Stimulated activated CD8-positive, alpha-beta memory T cell treated with anti-CD3 and anti-CD28 coated beads, Interleukin-15, amount 100 ng/mL, for 1 hour (primary cell): ENCODE measurements at places on chromosomes 11 and 22.

DNA sequence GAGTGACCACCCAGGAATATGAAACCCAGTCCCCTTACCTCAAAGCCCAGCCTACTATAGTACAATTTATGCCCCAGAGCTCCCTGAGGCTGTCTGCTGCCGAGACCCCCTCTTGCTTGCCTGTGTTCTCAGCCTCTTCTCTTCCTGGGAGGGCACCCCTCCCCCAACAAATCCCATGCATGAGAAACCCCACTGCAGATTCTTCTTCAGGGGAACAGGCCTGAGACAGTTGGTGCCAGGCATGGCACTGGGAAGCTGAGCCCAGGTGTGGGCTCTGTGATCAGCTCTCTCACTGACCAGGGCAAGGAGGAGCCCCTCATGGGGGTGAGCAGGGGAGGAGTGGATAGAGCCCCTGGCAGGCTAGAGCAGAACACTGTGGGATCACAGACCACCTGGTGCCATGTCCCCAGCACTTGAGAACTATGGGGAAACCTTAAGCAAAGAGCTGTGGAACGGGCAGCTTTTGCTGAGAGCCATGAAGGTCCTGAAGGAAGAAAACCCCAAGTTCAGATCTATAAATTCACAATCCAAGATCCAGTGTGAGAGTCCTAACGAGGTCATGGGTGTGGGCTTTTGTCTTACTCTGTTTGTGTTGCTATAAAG is 46.5 kb upstream of the TH start:
- no peak for DNase-seq

DNA sequence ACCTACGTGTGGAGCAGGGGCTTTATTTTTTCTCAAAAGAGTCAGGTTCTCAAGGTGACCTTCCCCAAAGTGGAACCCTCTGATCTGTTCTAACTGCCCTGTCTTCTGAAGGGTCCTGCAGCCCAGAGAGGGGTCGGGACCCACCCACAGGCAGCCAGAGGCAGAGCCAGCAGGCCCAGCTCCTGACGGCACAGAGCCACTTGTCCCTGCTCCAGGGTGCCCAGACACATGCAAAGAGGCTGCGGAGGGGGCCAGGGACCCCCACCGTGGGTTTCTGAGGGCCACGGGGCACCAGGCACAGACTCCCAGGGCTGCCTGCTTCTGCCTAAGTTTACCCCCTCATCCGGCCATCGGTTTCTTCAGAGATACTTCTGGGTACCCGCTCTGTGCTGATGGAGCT is 37.1 kb downstream of the FLRT1 start:
- DNase-seq = no peak

DNA sequence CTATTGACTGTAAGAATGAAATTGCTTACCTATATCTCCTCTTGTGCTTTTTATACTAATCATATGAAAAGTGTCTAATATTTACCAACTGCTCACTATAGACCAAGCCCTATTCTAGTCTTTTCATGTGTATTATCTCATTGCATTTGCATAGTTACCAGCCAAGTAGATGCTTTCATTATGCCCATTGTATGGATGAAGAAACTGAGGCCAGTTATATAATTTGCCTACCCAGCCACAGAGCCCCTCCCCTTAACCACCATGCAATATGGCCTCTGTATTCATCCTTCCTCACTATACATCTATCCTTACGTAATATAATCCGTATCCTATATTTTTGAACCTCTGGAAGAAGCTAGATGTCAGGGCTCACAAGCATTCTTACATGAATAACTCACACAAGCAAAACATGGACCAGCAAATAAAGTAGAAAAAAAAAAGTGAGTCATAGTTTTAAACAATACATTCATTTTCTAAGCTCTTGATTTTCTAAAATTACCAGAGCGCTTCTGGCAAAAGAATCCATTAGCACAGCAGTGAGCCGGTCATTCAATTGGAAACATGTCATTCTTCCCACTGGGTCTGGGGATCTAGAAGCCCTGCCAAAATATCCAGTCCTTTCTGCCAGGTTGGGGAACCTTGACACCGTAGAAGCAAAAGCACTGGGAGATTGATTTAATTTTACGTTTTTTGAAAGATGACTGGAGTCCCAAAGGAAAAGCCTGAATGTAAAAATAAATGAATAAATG is 80.0 kb downstream of the C11orf91 start:
- no peak for DNase-seq

DNA sequence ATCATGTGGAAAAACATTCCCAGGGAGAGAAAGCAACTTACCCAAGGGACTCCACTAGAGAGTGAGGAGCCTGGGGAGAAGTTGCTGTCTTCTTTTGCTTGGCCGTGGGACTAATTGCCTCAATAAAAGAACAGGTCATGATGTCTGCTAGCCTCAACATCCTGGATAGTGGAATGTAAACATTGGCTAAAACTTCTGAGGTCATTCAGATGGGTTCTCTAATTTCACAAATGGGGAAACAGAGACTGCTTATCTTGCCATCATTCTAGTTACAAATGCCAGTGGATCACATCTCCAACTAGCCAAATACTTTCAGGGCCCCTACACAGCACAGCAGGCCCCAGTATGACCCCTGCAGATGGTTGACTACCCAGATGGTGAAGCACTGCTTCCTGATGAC is 28.4 kb upstream of the PAMR1 start:
- no peak for DNase-seq

DNA sequence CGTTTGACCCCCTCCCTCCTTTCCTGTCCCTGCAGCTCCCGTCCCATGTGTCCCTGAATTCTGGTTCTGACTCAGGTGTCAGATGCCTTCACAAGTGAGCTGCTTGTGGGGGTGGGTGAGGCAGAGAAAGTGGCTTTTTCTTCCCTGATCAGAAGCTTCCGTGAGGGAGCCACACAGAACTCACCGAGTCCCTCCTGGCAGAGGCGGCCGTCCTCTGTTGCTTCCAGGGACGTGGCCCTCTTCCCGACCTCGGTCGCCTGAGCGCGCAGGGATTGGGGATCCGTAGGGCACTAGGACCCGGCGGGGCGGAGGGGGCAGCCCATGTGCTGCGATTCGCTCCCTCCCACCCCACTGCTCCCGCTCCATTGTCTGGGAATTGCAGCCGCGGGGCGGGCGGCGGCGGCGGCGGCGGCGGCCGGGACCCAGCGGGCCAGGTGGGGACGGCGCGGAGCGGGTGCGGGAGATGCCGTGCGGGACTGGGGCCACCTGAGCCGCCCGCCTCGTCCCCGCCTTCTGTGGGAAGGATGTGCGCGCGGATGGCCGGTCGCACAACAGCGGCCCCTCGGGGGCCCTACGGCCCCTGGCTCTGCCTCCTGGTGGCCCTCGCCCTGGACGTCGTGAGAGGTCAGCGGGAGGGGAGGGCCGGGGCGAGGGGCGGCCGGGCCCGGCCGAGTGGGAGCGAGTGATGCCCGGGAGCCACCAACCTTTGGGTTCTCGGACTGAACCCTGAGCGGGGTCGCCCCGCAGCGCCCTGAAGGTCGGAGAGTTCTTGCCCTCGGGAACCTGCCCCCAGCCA is at the start of gene TMEM132A:
Gene TMEM132A (plus strand): TSS at position 351 of the 796 bp plus-strand sequence. CDS start 174 bp downstream, at position 525.
- DNase-seq = no peak

- no peak for DNase-seq
Measured at GRCh38 chr11:17673951-17674350, 45.4 kb upstream of the MYOD1 start.

- DNase-seq = no peak
Measured at GRCh38 chr11:1139441-1140083, 18.2 kb upstream of the MUC5AC start.

DNA sequence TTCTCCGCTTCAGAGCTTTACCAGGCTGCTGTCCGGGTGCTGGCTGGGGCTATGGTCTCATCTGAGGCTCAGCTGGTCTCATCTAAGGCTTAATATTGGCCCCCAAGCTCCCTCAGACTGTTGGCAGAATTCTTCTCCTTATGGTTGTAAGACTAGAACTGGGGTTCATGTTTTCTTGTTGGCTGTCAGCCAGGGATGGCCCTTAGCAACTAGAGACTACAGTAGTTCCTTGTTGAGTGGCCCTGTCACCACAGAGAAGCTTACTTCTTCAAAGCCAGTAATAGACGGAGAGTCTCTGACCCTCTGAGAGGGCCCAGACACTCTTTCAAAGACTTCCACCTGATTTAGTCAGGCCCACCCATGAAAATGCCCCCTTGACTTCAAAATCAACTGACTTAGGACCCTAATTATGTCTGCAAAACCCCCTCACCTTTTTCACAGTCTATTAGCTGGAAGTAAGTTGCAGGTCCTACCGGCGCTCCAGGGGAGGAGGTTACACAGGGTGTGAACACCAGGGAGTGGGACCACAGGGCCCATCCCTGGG is 24.2 kb upstream of the TREH start:
- DNase-seq = no peak

GRCh38 chr11:61007956-61008896 is 36.7 kb downstream of the CD6 start:
- no peak for DNase-seq

GRCh38 chr11:73210916-73211667 is 7.0 kb upstream of the P2RY2 start:
- no peak for DNase-seq

- no peak for DNase-seq
Measured at GRCh38 chr11:69773626-69774353, 1.4 kb downstream of the FGF4 start.

DNA sequence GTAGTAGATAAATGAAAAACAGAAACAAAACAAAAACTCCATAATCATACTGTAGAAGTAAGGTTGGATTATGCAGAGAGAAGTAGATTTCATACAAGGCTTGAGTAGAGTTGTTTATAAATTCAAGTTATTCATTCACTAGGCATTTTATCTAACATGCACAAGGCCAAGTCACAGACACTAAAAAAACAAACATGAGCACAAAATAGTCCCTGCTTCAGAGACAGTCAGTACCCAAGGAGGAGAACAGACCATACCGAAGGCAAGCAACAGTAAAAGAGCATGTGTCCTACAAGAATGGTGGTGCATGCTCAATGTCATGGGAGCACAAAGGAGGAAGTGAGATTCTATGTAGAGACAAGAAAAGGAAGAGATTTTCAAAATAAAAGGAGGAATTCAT is 796.5 kb upstream of the LRRC4C start:
- no peak for DNase-seq

- DNase-seq = no peak
Measured at GRCh38 chr11:11243209-11243589, 109.9 kb downstream of the CSNK2A3 start.

DNA sequence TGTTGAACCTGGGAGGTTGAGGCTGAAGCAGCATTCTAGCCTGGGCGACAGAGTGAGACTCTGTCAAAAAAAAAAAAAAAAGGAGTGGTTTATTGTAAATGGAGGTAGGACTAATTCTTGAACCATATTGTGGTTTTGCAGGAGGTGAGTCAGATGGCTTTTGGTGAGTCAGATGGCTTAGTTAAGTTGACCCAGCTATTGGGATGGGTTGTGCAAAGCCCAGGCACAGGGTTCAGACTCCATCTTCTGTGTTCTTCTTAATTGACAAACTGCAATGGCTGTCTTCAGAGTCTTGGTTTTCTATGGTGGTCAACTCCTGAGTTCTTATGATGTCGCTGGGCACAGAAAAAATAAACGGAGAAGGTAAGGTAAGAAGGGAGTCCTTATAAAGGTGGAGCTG is 182.7 kb downstream of the ADAMTS15 start:
- DNase-seq = no peak

DNA sequence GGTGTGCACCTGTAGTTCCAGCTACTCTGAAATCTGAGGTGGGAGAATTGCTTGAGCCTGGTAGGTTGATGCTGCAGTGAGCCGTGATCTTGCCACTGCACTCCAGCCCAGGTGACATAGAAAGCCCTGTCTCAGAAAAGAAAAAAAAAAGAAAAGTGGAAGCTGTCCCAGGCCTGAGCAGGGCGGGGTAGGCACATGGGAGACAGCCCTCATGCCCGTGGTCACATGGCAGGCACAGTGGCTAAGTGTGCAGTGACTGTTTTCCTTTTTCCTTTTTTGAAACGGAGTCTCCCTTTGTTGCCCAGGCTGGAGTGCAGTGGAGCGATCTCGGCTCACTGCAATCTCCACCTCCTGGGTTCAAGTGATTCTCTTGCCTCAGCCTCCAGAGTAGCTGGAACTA is 7.8 kb downstream of the OTUB1 start:
- no peak for DNase-seq

DNA sequence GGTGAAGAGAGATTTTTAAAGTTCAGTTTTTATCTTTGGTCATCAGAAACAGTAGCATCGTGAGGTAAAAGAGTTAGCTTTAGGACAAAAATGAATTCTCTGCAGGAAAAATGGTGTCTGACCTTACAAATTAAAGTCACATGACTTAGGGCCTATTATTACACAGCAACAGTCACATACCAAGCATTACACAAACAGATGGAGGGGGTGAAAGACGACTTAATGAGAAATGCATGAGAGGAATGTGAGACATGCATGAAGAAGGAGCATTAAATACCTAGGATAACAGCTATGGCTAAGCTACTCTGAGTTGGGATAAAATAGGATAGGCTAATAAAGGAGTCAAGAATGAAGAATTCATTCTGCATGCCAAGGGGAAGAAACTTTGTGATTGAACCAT is 77.5 kb downstream of the BLID start:
- DNase-seq = no peak

GRCh38 chr22:43560651-43561050 is 148.8 kb downstream of the MPPED1 start:
- DNase-seq = no peak

- no peak for DNase-seq
Measured at GRCh38 chr11:33906484-33907186, 14.8 kb upstream of the LMO2 start.

DNA sequence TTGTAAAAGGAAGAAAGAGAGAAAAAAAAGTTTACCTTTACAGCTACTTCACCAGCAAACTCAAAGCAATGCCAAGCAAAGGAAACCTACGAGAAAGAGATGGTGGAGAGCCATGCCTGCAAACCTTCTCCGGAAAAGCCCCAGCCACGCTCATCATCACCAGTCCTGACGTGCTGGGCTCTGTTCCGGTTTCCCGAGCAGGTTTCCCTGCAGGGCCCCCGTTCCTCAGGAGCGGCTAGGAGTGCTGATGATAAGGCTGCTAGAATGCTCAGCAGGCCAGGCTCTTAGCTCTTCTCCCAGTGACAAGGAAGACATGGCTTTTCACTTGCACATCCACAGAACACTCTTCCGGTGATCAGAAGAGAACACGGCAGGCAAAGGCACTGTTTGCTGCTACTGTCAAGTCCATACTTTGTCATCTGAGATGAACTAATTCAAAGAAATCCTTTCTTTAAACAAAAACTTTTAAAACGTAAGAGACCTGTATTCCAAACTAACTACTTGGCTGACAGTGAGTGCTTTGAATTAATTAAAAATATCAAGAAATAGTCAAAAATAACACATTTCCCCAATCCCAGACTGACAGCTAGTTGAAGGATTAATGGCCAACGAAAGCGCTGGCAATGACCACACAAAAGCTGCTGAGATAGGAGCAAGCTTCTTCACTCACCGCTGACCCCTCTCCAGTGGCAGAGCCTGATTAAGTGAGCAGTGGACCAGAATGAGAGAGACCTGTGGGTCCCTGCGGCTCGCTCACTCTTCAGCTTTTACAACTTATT is 35.8 kb downstream of the DUSP8 start:
- DNase-seq = no peak

GRCh38 chr11:112806256-112806655 is 155.0 kb upstream of the NCAM1 start:
- no peak for DNase-seq

GRCh38 chr22:17997456-17997855 is 26.9 kb downstream of the MICAL3 start:
- no peak for DNase-seq

GRCh38 chr22:44586351-44586990 is 88.4 kb upstream of the RTL6 start:
- no peak for DNase-seq
